Dermis microvascular lymphatic vessel endothelial cell (primary cell): ENCODE measurements at places on chromosomes 4 and X. TPM values are rescaled to one million over a fixed set of nuclear protein-coding genes. Genes with fewer than 3 reads are reported as not detected.

DGAT2L6 gene
- not detected in 2 replicates for total RNA-seq

CPZ gene
- under 0.01 TPM in 1 of 2 replicates, not detected in the other for total RNA-seq

TMEM31 gene
- total RNA-seq: 0.13 TPM in 1 of 2 replicates, not detected in the other

FAM9C gene
- total RNA-seq: not detected in 2 replicates

PNMA6F gene
- not detected in 2 replicates for total RNA-seq

MEPE gene
- not detected in 2 replicates for total RNA-seq

TMEM33 gene
- 36.5 and 49.9 TPM in 2 replicates for total RNA-seq

CD40LG gene
- not detected in 2 replicates for total RNA-seq

COX7B2 gene
- not detected in 2 replicates for total RNA-seq

DCX gene
- not detected in 2 replicates for total RNA-seq

TCEAL7 gene
- 0.26 and 0.38 TPM in 2 replicates for total RNA-seq

- no peak for DNase-seq
Measured at GRCh38 chrX:150499240-150499639, 69.2 kb upstream of the MTM1 start.

DNA sequence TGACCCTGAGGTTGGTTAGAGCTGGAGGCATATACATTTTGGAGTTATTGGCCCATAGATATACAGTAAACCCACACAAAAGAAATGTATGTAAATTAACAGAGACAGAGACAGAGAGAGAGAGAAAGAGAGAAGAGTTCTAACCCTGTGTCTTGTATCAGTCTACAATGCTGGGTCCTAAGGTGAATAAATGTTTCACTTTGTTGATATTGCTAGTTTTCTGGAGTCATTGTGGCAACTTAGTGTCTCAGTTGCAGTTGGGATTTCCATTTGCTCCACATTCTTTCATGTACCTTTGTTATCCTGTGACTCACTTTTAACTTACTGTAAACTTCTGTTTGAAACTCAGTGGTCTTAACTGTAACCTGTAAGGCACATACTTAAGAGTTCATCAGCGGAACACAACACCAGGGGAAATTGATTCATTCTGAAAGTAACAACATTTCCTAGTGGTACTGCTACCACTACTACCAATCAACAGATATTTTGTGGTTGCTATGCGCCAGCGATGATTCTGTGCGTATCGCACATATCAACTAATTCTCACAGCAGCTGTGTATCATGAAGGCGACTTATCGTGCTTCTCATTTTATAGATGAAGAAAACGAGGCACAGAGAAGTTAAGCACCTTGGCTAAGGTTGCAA, 38.5 kb upstream of the ETDA start:
- DNase-seq: no peak

- no peak for DNase-seq
Measured at GRCh38 chr4:100022792-100023222, 72.7 kb upstream of the H2AZ1 start.

DNA sequence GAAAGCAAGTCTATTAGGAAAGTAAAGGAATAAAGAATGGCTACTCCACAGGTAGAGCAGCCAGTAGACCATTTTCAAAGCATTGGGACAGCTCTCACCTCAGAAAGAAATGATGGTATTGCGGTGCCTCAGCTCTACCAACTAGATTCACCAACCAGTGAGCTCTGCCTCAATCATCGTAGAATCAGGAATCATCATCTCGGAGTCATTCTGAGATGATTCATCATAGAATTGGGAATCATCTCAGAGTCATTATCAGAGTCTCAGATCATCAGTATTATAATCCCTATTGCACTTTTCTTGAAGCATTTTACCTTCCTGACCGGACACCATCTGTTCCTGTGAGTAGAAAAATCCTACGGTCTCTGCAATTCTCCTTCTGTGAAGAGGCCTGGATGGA, 17.5 kb upstream of the SAT1 start:
- no peak for DNase-seq

DNA sequence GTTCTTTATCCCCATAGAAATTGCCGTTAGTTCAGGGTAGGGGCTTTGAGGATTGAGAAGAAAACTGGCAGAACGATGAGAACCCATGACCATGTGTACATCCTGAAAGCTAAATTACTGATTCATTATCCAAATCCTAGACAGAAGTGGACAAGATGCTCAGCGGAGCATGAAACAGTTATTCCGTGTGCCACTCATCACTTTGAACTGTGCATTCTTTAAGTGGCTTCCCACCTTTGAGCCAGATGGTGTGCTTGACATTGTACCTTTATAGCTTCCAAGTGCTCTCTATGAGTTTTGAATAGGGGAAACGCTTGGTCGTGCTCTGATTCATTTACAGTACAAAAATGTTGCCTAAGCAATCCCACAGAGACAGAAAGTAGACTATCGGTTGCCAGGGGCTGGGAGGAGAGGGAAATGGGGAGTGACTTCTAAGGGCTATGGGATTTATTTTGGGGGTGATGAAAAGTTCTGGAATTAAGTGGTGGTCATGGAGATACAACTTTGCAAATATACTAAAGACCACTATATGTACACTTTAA, 100.0 kb downstream of the DOCK11 start:
- no peak for DNase-seq

DNA sequence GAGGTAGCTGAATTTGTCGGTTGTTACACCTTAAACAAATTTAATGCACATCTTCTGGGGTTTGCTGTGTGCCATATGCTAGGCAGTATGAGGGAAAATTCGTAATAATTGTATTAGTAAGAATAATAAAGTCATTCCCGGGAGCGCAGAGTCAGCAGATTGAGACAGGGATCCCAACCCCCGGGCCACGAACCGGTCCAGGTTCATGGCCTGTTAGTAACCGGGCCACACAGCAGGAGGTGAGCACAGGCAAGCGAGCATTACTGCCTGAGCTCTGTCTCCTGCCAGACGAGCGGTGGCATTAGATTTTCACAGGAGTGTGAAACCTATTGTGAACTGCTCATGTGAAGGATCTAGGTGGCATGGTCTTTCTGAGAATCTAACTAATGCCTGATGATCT, 114.9 kb downstream of the PCDH7 start:
- DNase-seq: no peak

- DNase-seq: peak; percentile 54
Measured at GRCh38 chrX:107894038-107894437, 68.4 kb downstream of the MID2 start.

- DNase-seq: no peak
Measured at GRCh38 chr4:13704761-13705160, 77.2 kb upstream of the BOD1L1 start.

GRCh38 chr4:87864321-87864720, 31.6 kb downstream of the MEPE start:
- DNase-seq: no peak

GRCh38 chr4:7584606-7585159, 150.0 kb upstream of the PSAPL1 start:
- no peak for DNase-seq

GRCh38 chrX:9420275-9421265, 44.3 kb upstream of the TBL1X start:
- no peak for DNase-seq

DNA sequence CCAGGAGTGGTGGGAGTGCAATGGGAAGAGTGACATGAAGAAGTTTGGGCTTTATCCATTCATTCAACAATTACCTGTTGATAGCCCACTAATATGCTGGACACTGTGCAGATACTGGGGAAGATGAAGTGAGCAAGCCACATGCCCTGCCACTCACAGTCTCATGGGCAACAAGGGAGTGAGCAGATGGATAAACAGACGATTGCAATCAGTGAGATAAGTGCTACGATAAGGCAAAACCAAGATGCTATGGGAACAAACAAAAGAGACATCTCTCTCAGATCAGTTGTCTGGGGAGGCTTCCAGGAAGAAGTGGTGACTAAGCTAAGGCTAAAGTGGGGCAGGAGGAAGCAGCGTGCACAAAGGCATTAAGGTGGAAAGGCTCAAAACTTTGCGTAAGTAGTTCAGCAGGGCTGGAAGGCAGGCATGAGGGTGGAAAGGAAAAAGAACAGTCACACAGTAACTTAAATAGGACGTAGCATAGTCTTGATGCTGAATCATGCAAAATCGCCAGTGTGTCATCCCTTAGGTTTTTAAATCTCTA, 31.7 kb downstream of the GAB3 start:
- no peak for DNase-seq

GRCh38 chr4:54076673-54077072, 12.3 kb upstream of the CHIC2 start:
- DNase-seq: no peak

DNA sequence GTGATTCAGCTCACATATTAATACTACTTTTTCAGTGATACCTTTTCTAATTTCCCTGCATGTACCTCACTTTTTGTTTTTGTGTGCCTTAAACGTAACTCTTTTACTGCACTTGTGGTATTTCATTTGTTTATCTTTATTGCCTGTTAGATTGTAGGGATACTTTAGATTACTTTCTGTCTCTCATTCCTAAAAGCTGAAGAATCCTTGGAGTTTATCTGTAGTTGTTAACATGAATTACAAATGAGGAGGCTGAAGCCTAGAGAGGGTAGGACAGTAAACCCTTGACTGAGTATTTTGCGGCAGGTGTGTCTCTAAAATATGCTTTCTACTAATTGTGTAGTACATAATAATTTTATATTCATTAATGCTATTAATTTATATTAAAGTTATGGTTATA, 34.9 kb downstream of the BMP2K start:
- no peak for DNase-seq

DNA sequence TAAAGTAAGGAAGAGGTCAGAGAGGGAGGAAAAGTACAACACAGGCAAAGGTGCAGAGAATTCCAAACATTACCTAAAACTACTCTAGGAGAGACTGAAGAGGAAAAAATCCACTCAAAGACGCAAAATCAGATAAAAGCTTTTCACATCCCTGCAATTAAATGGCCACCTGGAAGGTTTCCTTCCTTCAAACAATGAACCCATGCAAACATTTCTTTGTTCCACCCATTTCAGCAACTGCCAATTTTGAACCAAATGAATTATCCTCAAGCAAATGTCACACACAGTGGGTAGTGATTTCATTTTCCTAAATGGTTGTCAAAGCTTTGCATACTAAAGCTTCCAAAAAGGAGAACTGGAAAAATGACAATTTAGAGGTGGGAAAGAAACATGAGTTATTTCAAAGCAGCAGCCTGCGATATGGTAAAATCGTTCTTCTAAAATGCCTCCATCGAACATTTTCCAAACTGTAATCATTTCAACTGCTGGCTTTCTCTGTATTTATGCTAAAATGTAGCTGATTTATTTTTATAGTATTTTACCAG, 45.0 kb downstream of the APBB2 start:
- no peak for DNase-seq

GRCh38 chr4:61049018-61049417, 151.1 kb upstream of the ADGRL3 start:
- no peak for DNase-seq

DNA sequence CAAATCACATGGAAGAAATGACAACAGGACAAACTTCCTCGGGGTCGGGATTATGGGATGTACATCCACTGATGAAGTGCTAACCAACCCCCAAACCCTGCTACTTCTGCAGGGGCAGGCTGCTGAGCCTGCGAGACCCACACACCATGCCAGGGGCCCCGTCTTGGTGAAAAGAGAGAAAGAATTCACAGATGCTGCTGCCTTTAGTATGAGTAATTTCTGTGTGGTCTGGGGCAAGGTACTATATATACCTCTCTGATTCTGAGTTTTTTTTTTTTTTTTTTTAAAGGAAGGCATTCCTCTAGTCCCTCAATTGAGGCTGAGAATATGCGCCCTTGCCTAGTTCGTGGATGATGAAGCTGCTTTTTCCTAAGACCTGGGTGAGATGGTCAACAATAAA, 24.8 kb downstream of the PDHA1 start:
- DNase-seq: no peak

DNA sequence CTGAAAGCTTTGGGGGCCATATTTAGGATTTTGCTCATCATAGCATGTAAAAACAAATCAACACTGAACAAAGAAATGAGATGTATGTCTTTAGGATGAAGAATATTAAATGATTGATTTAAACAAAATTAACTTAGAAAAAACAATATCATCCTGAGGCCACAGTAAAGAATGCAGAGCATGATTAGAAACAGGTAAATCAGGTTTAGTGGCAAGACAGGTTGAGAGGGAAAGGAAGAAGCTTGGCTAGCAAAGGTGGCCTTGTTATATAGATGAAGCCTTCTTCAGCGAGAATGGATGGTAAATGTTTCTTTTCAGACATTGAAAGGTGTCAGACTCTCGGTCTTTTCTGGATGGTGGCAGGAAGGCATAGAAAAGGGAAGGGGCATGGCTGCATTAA, 11.9 kb upstream of the MAGEB16 start:
- no peak for DNase-seq

DNA sequence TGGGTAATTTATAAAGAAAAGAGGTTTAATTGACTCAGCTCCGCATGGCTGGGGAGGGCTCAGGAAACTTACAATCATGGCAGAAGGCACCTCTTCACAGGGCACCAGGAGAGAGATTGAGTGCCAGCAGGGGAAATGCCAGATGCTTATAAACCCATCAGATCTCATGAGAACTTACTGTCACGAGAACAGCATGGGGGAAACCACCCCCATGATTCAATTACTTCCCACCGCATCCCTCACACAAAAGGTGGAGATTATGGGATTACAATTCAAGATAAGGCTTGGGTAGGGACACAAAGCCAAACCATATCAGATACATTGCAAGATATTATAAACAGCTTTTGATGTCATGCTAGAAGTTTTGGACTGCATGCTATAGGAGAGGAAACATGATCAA, 204.3 kb downstream of the VEGFC start:
- no peak for DNase-seq

GRCh38 chr4:24794051-24794450, 1.3 kb upstream of the SOD3 start:
- no peak for DNase-seq

DNA sequence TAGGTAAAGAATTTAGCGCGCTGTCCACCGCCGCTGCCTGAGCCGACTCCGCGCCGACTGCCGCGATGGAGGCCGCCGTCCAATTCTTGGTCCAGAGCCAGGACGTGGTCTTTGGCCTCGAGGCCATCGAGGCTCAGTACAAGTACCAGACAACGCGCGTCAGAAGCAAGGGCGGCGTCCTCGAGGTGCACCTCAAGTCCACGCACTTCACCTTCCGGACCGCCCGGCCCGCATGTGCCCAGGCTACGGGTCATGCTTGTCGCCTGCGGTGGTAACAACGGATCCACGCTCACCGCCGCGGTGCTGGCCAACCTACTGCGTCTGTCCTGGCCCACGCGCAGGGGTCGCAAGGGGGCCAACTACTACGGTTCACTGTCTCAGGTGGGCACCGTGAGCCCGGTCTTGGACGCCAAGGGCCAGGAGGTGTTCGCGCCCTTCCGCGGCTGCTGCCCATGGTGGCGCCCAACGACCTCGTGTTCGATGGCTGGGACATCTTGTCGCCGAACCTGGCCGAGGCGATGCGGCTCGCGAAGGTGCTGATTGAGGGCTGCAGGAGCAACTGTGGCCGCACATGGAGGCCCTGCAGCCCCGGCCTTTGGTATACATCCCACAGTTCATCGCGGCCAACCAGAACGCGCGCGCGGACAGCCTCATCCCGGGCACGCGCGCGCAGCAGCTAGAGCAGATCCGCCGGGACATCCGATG, 128.0 kb downstream of the ANAPC4 start:
- DNase-seq: no peak

- peak; percentile 67 for DNase-seq
Measured at GRCh38 chrX:9656277-9656676, 109.4 kb downstream of the GPR143 start.
